ENCODE measurements at places on chromosomes 4 and X.

- no peak for DNase-seq
Measured at GRCh38 chr4:19298998-19299397, 952.7 kb upstream of the SLIT2 start.

DNA sequence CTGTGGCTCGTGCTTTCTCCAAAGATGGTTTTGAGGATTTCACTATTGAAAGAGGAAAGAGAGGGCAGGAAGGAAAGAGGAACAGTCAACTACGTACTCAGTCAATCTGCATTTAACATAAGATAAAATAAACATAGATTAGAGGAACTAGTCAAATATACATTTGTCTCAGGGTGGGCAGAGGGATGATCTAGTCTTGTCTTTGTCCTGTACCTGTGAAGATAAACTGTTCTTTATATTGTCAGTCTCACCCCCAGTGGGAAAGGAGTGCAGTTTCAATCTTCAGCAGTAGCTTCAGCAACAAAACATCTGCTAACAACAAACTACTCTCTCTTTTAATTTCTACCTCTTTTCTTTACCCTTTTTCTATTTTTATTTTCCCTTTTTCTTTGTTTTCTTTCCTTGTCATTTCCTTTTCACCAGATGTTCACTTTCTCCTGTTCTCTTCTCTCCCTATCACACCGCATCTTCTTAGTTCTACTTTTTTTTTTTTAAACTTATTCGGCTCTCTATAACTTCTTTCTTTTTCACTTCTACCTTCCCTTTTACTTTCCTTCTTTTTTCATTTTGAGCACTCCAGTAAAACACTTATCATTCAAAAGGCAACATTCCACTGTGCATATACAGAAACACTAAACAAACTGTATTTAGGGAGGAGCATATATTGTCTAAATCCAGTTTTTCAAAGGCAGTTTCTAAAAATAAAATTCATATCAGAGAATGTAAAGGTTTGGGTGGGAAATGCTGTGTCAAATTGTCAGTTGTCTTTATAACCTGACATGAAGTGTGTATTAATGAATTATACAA is 51.4 kb upstream of the GUCY1A1 start:
- no peak for DNase-seq

DNA sequence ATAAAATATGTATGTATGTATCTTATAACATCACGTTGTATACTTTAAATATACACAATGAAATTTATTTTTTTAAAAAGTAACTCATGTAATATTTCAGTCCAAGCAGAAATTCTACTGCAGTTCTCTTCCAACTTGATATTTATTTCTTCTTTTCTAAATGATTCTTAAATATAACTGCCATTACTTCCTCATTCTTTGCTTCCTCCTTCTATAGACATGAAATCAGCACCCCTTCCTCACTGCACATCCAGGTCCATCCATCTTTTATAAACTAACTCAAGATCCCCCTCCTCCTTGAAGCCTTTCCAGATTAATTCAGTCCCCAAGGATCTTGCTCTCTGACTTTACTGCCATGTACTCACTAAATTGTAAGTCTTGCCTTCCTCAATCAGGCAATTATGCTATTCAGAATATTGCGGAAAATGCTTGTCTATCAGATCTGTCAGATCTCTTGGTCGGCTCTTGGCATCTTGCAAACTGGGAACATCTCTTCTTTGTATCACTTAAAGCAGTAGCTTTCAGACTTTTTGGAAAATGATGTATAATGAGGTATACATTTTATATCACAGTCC is 3.7 kb downstream of the GPRIN3 start:
- no peak for DNase-seq

DNA sequence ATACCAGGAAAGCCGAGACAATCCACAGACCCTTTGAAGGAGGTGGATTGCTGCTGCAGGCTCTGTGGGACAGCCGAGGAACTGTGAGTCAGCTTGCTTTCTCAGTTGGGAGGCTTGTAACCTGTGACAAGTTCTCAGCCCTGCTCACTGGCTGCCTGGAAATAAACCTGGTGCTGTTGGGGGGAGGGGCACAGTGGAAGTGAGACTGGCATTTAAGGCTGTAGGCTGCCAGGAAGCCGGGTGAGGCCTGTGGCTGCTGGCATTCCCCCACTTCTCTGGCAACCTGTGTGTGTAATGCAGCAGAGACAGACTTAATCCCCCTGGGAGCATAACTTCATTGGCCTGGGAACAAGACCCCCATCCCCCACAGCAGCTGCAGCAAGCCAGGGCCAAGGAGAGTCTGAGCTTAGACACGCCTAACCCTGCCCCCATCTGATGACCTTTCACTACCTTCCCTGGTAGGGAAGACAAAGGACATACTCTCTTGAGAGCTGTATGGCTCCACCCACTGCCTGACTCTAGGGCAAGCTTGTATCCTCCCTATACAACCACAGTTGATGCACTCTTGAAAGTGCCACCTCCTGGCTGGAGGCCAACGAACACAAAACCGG is 64.1 kb downstream of the ALPK1 start:
- peak; percentile 52 for DNase-seq

DNA sequence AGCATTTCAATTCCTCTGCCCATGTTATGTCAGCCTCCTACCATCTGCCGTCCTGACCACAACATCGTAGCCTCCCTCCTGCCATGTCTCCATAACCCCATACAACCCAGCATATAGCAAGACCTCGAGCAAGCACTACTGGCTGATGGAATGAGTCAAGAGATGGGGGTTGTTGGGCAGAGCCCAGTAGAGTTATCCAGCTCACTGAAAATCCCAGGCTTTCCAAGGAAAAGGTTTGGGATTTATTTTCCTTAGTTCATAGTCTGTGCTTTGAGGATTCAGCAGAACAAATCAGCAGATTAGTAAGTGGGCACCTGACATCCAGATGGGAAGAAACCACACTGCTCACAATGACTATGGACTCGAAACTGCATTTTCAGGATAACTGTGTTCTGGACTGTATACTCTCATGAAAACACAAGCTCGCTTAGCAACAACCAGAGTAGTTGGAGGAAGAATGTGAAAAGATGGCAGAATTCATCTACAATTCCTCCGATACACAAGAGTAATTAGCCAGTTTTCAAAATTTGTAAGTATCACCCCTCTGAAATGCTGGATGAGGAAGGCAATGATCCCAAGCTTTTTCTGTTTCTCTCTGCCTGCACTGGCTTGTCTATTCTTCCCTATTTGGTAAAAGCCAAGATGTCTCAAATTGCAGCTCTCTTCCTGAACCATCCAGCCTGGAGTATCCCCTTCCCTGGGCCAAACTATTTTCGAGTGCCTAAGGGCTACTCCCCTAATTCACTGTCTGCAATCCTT is 186.2 kb upstream of the TBL1X start:
- DNase-seq = no peak

- DNase-seq = no peak
Measured at GRCh38 chrX:131778269-131779218, 234.7 kb downstream of the OR13H1 start.

Measured in gastrocnemius medialis (tissue), 4 donors.